ENCODE measurements at places on chromosomes 3 and 15. TPM values are rescaled to one million over a fixed set of nuclear protein-coding genes. Genes with fewer than 3 reads are reported as not detected.

DNA sequence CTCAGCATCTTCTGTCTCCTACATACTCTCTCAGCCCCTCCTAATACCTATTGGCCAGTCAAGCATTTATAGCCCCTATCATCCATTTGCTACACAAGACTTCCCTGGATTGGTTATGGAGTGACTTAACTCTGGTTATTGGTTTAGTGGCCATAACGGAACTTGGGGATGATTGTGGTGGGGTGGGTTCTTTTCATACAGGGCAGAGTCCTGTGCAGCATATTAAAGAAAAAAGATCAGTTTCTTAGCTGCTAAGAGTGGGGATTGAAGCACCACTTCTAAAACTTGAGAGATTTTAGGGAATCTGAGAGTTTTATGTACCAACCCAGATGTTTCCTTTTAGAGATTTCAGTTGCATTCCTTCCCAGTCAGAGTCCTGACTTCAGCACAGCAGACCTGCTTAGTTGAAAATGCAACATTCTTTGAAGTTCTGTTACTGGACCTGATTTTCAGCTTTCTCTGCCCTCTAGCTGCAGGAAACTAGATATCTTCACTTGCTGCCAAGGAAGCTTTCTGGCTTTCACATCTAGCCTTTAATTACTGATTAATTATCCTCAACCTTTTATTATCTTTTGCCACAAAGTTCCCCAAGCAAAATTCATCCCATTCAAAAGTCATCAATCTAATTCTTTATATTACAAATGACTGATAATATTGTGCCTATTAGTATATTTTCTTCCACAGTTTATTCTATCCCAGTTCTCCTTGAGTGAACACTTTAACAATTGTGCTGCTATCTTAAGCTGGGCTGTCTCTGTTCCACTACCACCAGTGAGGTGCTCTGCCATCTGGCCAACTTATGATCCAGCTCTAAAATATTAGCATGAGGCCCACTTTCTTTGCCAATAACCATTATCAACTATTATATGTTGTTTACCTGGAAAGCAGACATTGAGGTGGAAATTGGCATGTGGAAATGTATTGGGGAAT lies 906.0 kb upstream of the ALCAM start:
- DNase-seq = peak; percentile 58

Gene CDCP1
- total RNA-seq = 5.4 TPM

DNA sequence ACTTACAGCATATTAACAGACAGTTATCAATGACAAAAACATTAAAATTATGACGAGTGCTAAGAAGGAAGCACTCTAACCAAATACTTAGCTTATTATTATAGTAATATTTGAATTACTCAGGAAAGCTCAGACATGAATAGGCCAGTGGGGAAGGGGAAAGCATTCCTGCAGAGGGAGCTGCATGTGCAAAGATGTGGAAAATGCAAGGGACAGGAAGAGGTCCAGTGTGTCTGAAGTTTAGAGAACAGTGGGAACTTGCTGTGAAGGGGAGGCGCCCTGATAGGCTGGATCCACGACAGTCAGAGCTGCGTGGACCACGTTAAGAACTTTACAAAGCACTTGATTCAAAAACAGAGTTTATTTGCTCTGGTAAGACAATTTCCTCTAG lies 1.2 kb upstream of the SPICE1 start:
- peak; percentile 5 for DNase-seq

DNA sequence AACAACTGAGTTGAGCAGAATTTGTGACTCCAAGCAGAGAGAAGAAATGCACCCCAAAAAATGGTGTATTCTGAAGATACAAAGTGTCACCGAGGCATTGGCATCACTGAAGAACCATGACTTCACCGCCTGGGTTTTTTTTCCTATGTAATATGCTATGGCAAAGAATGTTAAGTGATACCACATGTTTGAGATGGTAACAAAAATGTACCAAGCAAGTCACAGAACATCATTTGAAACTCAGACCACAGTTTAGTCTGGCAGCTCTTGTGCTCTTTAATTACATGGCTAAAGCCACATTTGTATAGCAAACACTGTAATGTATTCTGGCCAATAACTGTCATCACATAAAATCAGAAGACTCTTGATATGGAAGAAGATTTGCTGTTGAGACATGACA lies 323.5 kb downstream of the ULK4 start:
- DNase-seq = no peak

Gene AP3B2
- total RNA-seq = 0.63 TPM

Gene TMEM45A
- total RNA-seq = 87.7 TPM

Data from GM23248 (cell line).